Mammary epithelial cell (primary cell): ENCODE measurements at places on chromosomes 16 and 17. TPM values are rescaled to one million over a fixed set of nuclear protein-coding genes. Genes with fewer than 3 reads are reported as not detected.

DNA sequence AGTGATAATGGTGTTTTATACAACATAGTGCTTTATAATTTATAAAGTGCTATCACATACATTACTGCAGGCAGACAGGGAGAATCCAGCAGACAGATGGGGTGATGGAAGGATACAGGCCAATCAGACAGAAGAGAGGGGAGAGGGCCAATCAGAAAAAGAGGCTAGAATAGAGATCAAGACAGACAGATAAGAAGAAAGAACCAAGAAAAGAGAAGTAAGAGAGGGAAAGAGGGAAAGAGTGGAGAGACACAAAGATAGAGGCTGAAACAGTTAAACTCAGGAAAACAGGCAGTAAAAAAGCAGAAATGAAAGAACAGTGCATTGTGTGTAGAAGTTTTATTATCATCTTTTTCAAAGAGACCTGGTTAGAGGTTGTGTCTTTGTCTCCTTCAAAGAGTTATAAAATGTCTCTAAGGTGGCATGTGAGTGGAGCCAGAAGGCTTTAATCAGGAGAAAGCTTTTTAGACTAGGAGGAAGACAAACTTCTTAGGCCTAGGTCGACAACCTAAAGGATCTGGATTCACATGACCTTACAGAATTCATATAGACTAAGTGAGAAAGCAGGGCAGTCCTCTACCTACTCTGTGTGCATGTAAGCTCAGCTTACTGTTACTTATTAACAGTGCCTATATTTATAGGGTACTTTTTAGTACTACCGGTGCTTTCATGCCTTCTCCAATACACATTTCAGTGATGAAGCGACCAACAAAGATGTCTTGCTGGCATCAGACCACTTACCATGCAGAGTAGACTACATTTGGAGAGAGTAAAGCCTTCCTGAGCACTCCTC is 8.3 kb upstream of the CHD3 start:
- no peak for DNase-seq

CHST4 gene
- total RNA-seq = 0.24 TPM in 1 of 2 replicates, not detected in the other

KRTAP9-2 gene
- not detected in 2 replicates for total RNA-seq

DNA sequence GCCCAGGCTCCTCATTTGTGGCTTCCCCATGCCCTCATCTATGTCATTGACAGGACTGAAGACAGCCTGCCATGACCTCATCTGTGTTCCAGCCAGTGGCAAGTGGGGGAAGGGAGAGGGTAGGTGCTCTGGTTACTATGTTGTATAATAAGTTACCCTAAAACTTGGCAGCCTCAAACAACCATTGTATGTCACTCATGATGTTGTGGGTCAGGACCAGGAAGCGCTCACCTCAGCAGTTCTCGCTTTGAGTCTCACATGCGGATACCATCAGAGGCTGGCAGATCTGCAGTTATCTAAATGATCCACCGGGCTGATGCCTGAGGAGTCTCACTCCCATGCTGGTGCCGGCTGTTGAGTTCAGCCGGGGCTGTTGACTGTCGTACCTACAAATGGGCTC is 89.0 kb upstream of the TMEM97 start:
- no peak for DNase-seq
